NCI-H1436 treated with DMSO at 0.1 percent for 48 hours (cell line): ENCODE measurements at places on chromosomes 3 and 15.

GRCh38 chr3:14555835-14556234 lies 15.7 kb upstream of the GRIP2 start:
- no peak for DNase-seq

DNA sequence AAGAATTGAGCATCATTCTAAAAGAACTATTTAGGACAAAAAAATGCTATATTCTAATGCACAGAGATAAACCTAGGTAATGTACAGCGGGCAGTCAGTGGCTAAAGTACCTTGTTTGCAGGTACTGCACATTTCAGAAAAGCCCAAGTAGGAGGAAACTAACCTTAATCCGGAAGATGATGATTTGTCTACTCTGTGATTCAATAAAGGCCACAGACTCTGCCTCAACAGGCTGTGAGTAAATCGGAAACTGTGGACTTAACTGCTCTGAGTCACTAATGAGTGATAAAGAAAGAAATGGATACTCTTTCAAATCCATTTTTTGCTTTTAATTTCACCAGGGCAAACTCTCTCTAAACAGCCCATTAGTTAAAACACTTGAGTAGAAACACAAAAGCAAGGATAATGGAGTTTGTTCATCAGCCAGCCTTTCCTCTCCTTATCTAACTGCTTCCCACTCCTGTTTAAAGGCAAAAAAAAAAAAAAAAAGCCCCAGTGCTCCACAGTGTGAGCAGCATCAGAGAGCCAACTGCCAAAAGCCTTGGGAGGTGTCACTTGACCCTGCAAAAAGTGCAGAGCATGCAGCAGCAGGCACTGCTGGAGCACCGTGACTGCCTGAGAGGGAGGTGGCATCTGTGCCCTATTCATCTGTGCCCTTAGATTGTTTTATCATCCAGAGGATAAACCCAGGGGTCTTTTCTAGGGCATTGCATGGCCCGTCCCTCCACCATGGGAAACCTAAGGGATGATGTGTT lies 187.7 kb downstream of the SATB1 start:
- peak; percentile 62 for DNase-seq

DNA sequence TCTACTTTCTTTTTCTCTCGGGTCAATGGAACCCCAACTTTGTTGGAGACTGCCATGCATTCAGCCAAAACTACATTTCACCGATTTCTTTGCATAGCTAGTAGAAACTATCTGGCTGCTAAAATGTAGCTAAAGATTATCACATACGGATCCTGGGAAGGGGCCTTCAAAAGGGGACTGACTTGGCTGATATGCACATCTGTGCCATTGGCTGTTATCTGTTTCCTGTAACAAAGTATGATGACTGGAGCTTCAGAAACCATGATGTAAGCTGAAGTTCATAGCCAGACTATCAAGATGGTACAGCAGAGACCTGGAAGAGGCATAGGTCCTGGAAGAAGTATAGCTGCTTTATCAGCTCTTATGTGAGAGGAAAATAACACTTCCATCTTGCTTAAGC lies 179.1 kb downstream of the NSUN3 start:
- DNase-seq, result no peak

GRCh38 chr3:38226273-38226672 lies 39.3 kb upstream of the SLC22A13 start:
- no peak for DNase-seq

DNA sequence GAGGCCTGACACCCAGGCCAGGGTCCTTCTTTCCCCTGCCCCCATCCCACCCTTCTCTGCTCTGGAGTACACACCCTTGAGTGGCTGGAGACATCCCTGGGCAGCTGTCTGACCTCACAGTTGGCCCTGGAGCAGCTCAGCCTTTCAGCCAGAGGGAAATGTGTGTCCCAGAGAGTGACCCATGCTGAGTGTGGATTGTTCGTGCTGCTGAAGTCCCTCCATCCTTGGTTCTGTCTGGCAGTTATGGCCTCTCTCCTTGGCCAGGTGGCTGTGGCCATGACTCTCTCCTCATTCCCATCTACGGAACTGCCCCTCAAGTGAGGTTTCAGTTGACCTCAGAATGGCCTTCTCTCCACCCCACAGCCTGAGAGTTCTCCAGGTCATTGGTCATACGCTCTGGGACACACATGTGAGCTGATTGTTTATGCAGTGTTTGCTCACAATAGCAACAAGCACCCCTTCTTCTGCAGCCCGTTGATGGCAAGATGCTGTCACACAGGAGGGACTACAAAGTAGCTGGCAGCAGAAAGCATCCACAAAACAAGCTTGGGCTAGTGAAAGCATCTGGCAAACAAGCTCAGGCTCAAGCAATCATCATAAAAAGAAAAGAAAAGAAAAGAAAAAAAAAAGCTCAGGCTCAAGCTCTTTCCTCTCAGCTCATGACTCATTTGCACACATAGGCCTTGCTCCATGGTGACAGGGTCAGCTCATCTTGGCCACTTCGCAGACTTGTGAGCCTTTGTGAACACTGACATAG lies 55.3 kb upstream of the ITGA11 start:
- DNase-seq, result no peak

DNA sequence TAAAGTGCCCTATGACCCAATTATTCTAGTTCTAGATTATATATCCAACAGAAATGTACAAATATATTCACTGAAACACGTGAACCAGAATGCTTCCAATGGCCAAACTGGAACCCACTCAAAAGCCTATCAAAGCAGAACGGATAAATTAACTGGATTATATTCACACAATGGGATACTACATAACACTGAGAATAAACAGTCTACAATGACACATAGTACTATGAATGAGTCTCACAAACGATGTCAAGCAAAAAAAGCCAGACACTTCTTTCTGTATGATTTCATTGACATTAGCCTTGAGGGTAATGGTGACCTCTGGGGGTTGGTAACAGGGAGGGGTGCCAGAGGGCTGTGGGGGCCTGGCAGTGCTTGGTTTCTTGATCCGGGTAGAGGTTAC lies 50.9 kb upstream of the HACD2 start:
- DNase-seq, result no peak

DNA sequence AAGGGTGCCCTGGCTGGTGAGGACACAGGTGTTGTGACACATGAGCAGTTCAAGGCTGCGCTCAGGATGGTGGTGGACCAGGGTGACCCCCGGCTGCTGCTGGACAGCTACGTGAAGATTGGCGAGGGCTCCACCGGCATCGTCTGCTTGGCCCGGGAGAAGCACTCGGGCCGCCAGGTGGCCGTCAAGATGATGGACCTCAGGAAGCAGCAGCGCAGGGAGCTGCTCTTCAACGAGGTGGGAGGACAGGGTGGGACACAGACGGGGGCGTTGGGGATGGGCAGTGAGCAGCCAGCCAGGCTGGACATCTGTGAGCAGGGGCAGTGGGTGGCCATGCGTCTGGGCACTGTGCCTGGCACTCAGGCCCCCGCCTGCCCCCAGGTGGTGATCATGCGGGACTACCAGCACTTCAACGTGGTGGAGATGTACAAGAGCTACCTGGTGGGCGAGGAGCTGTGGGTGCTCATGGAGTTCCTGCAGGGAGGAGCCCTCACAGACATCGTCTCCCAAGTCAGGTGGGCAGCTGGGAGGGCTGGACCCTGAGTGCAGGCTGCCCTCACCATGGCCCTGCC lies 10.3 kb downstream of the ANKRD63 start:
- no peak for DNase-seq

DNA sequence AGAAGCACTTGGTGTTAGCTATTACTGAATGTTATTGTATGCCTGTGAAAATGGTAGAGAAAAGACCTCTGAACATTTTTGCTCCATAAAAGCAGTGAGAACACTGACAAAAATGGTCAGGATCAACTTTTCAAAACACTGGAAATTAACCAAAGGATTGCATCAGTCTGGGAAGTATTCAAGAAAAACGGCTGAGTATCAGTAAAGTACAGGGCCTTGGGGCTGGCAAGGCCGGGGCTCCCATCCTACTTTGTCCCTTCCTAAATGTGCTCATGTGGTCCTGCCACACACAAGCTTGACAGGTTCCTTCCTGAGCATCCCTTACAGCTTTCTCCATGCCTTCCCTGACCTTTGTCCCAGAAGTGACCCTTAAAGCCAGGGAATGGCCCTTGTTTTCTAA lies 84.0 kb downstream of the CFAP20DC start:
- no peak for DNase-seq

- DNase-seq, result no peak
These were observed 2.8 kb upstream of the SUCLG2 start for GRCh38 chr3:67657192-67657591.

DNA sequence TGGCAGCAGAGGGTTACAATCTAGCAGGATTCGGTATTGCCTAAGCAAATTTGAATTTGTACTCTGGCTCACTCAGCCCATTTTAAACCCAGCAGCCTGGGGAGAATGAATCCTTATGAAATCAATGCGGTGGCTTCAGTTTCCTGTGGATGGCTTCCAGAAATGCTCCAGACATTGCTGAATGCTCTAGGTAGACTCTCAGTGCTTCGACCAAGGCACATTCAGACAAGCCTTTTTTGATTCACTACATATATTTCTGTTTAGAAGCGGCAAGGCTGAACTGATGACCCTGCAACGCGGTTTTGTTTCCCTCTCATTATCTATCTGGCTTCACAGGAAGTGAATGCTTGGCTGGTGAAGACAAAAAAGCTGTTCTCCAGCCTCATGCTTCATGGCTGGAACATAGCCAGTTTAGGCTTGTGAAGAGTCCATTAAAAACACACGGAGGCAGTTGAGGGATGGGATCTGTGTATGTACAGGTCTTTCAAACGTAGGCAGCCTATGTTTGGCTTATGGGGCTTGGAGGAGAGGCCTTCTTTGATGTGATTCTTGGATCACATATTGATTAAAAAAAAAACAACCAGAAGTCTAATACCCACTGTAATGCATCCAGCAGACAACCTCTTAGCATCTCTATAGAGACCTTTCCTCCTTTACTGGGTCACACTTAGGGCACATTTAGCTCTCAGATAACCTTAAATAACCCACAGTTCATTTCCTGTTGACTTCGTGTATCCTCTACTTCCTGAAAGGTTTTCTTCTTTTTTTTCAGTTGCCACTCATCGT lies 400.2 kb upstream of the TBL1XR1 start:
- DNase-seq, result peak; percentile 92

GRCh38 chr15:80325206-80325605 lies 73.2 kb upstream of the CTXND1 start:
- no peak for DNase-seq

DNA sequence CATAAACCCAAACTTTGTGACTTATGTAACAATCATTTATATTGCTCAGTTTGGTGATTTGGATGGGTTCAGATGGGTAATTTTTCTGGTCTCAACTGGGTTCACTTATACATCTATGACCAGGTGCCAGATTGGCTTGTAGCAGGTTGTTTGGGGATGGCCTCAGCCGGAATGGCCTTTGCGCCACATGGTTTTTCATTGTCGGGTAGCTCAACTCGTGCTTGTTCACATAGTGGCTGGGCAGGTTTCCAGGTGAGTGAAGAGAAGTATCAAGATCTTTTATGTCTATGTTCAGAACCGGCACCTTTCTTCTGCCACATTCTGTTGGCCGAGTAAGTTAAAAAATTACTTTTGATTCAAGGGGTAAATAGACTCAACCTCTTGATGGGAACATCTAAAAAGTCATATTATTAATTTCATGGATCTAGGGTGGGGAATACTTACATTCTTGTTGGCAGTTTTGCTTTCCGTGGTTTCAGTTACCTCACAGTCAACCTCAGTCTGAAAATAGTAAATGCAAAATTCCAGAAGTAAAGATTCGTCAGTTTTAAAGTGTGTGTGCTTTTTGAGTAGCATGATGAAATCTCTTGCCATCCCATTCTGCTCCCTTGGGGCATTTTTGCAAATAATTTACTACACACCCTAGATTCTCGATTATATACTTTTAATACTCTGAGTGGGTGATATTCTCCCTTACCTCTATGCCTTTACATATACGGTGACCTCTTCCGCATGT lies 745.7 kb upstream of the CCDC54 start:
- no peak for DNase-seq

GRCh38 chr15:36008719-36009118 lies 462.8 kb upstream of the DPH6 start:
- DNase-seq, result no peak

GRCh38 chr3:134363381-134363755 lies 10.9 kb downstream of the AMOTL2 start:
- DNase-seq, result no peak

- no peak for DNase-seq
These were observed 2.9 kb upstream of the PRRT3 start for GRCh38 chr3:9955067-9955502.

- no peak for DNase-seq
These were observed 717.5 kb downstream of the TUSC7 start for GRCh38 chr3:117427081-117427480.

GRCh38 chr15:39254181-39254580 lies 326.7 kb upstream of the THBS1 start:
- no peak for DNase-seq

- DNase-seq, result no peak
These were observed 105.3 kb downstream of the UNC13C start for GRCh38 chr15:54083501-54083900.

DNA sequence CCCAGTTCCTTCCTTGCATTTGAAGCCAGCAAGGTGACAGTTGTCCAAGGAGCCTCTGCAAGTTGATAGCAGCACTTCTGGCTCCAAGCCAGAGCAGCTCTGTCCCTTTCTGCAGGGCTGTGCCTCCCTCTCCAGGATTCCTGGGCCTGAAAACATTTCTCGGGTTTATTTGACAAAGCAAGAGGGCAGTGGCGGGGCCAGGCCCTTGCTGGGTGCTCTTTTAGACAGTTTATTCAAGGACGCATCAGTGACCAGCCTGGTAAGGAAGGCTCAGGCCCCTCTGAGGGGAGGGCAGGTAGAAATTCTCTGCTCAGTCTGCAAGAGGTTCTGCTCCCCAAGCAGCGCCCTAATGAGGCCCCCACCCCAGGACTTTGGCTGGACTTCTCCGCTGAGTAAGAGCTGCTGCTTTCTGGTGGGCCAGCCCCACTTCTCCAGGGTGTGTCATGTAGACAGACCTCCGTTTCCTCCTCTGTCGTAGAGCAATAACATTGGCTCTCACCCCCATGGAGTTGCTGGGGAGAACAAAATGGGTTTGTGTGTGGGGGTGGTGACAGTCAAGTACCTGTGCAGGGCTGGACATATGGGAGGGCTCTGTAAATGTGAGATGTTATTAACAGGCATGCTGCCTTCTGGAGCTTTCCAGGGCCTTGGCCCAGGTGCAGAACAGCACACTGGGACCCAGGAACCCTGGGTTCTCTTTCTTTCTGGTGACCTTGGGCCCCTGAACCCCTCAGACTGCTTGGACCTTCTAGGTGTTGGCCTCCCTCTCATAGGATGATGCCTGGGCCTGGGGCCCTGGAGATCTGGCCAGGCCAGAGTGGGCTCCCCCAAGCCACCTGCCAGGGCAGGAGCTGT lies 146.2 kb upstream of the TLE3 start:
- no peak for DNase-seq

- DNase-seq, result no peak
These were observed 10.6 kb downstream of the FAM107A start for GRCh38 chr3:58566398-58567250.

- DNase-seq, result no peak
These were observed 471.2 kb downstream of the MFSD1 start for GRCh38 chr3:159273070-159273469.

- DNase-seq, result no peak
These were observed 222.4 kb downstream of the CD47 start for GRCh38 chr3:107868449-107868848.

GRCh38 chr15:39581242-39581792 lies 438 bp downstream of the THBS1 start:
- DNase-seq, result no peak

GRCh38 chr3:12922306-12922705 lies 80.9 kb upstream of the RPL32 start:
- no peak for DNase-seq
